Endodermal cell (in vitro differentiated cells): ENCODE measurements at places on chromosomes 1 and 21. TPM values are rescaled to one million over a fixed set of nuclear protein-coding genes. Genes with fewer than 3 reads are reported as not detected.

DNA sequence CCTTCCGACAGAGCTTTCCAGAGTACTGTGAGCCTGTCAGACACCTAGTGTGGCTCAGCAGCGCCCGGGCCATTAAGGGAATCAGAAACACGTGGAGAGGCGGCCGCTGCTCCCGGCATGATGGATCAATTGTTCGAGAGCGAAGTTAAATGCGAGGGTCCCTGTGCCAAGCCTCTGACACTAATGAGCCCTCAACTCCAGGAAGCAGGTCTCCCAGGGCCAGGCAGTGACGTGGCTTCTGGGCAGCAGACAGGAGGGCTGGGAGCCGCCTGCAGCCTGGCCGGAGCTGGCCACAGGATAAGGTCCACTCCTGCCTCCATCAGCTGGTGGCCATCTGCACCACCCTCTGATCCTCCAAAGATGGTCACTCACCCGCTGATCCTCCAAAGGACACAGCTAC, 67.5 kb upstream of the CLDN14 start:
- no peak for DNase-seq

- no peak for DNase-seq
Measured at GRCh38 chr1:28889357-28889756, 25.0 kb upstream of the EPB41 start.

DNA sequence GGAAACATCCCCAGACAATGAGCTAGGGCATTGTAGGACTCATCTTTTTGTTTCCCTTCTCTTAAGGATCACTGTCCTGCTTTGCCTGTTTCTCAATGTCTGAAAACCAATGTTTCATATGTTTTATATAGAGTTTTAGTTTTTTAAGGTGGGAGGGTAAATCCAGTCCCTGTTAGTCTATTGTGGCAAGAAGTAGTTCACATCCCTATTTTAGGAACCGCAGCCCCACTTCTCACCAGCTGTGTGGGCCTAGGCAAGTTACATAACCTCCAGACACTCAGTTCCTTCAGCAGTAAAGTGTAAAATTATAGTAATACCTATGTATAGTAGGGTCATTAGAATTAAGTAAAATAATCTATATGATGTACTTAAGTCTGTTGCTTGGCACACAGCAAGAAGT, 105.8 kb upstream of the WLS start:
- DNase-seq: no peak

DNA sequence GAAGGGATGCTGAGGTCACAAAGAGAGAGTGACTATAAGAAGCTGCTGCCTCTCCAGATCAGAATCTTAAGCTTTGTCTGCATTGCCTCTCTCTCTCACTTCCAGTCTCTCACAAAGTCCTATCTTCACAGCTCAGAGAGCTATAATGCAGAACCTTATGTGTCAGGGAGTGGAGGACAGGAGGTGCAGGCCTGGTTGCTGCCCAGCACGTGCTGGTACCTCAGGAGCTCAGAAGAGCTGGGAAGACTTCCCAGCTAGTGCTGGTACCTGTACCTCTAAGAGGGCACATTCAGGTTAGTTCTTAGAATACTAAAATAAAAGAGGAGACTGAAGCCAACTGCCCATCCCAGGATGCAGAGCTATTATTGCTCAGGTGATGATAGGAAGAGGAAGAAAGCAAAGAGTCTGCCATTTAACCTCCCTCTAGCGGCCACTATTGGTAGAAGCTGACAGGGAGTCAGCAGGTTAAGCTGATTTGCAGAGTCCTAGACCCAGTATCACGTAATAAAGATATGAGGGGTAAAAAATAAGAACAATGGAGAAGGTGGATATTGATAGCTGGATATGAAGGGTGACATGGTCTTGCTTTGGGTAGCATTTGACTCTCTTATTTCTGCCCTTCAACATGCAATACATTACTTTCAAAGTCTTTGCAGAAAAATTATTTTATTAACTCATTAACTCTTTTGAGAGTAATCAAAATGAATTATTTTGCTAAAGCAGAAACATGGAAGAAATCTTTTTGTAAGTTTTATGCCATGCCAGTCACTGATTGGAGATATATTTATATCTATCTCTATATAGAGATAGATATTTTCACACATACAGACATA, 138.1 kb upstream of the HMCN1 start:
- peak; percentile 87 for DNase-seq

Gene PCP4
- not detected in 3 replicates for total RNA-seq

GRCh38 chr1:179820226-179820970, 57.2 kb downstream of the TOR1AIP2 start:
- peak; percentile 17 for DNase-seq

- DNase-seq: no peak
Measured at GRCh38 chr1:41698916-41699860, 214.7 kb upstream of the EDN2 start.

GRCh38 chr1:114234408-114235124, 80.9 kb upstream of the SYT6 start:
- DNase-seq: no peak

GRCh38 chr1:160489513-160490261, 33.4 kb downstream of the SLAMF6 start:
- no peak for DNase-seq

DNA sequence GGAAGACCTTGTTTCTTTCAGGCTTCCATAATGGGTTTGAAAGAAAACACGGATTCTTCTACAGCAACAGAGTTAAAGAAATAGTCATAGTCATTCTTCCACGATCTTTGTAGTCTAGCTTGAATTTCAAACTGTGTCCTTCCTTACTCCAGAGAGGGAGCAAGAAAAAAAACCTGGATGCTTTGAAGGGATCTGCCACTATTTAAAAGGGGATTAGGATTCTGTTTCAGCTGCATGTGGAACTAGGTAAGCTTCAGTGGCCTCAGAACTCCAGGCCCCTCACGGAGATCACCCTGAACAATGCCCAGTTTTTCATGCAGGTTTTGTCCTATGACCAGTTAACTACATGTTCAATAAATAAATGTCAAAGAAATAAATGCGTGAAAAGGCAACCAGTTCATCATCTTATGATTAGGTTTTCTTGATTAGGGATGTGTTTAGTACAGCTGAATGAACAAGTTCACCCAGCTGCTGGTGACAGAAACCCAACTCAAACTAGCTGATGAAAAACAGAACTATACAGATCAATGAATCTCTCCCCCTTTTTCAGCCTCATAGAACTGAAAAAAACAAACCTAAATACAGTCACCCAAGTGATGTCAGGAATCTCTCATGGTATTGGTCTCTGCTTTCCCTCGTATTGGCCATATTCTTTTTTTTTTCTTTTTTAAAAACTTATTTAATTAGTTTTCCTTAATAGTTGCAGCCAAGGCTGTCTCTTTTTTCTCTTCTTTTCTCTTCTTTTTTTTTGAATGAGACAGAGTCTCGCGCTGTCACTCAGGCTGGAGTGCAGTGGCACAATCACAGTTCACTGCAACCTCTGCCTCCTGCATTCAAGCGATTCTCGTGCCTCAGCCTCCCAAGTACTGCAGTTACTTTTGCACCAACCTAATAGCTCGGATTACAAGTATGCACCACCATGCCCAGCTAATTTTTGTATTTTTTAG, 14.6 kb upstream of the MPZL1 start:
- DNase-seq: peak; percentile 32

DNA sequence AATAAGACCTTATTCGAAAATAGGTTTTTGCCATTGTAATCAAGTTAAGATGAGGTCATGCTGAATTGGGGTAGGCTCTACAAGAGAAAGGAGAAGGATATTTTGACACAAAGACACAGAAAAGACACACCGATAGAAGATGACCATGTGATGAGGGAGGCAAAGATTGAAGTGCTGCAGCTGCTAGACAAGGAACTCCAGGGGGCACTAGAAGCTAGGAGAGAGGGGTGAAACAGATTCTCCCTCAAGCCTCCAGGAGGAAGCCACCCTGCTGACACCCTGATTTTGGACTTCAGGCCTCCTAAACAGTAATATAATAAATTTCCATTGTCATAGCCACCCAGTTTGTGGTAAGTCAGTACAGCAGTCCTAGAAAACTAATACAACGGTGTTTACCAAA, 506.8 kb upstream of the CAMK1G start:
- DNase-seq: no peak

DNA sequence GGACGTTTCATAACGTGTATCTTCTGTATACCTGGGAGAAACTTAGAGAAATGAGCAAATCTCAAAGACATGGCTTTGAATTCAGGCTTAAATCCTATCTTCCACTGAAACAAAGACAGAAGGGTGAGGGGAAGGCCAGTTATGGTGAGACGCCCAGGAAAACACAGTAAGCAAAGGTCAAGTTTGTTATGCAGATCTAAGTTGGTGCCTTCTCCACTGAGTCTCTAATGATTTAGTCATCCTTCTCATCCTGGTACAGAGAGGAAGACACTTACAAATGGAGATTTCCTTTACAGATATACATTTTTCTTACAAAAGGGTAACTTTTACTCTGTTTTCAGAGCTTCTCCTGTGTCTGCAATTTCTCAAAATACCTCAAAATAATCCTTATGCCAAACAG, 64.4 kb downstream of the MAP3K7CL start:
- DNase-seq: no peak

- no peak for DNase-seq
Measured at GRCh38 chr1:15538771-15539170, 12.1 kb downstream of the DNAJC16 start.

GRCh38 chr1:200152336-200152735, 124.8 kb downstream of the NR5A2 start:
- DNase-seq: no peak

Gene PRAMEF12
- not detected in 3 replicates for total RNA-seq

GRCh38 chr1:42914092-42914627, 44.5 kb downstream of the SLC2A1 start:
- DNase-seq: no peak

GRCh38 chr1:15965228-15965767, 10.6 kb downstream of the ZBTB17 start:
- DNase-seq: no peak

- DNase-seq: peak; percentile 95
Measured at GRCh38 chr1:225378880-225379279, 49.0 kb downstream of the LBR start.

DNA sequence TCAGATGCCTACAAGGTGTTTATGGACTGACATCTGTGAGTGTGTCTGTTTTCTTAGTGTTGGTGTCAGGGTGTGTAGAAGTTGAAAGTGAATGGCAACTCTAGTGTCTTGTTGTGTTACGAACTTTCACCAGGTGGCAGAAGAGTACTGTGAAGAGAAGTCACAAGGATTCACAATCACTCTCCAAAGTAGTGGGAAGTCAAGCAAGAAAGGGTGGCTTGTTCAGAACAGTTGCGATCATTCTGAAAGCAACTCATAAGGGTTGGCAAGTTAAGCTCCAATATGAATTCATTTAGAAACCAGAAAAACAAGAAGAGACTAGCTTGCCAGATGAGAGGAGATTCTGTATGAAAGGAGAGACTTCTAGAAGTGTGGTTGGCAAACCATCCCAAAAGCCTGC, 86.1 kb downstream of the FASLG start:
- peak; percentile 69 for DNase-seq

- no peak for DNase-seq
Measured at GRCh38 chr21:17780539-17780938, 38.6 kb downstream of the C21orf91 start.

Gene G0S2
- total RNA-seq: 1.4 TPM in 1 of 3 replicates, not detected in the others

DNA sequence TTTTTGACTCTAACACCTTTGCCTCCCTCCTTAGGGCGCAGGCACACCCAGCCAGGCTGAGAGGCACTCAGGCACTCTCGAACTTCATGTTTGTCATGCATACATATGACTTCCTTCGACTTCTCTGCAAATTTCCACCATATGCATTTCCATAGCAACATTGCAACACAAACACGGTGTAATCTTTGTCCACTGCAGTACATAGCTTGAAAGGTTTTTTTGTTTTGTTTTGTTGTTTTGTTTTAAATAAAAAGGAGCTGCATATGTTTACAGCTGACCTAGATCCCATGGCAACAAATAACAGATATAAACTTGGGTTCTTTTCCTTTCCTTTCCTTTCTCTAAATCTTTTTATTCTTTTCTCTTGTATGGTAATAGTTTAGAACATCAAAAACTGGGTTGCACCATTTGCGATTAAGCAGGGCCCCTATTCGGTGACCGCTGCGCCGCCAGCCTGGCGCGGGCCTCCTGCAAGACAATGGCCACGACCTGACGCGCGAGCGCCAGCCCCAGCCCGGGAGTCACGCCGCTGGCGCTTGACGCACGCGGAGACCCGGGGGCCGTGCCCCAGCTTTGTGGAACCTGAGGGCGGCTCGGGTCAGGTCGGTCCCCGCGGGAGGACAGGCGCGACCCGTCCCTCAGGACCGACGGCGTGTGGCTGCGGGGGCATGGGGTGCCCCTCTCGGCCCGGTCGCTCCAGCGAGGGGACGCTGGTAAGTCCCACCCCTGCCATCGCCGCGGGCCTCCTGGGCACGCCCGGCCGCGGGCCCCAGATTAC, 35.2 kb downstream of the CCN1 start:
- no peak for DNase-seq

DNA sequence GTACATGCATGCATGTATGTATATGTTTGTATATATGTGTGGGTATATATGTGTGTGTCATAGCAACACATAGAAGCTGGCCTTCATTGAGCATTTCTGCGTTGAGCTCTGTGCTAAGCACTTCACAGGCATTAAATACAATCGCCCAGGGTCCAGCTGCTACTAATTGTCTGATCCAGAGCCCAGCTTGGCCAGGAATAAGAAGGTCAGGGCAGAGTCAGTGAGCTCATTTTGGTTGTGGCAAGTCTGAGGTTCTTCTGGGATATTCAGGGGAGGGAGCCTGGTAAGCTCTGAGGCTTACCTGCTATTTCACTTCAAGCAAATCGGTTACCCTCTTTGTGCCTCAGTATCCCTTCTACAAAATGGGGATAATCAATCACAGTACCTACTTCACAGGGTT, 59.6 kb downstream of the FOXO6 start:
- DNase-seq: no peak

DNA sequence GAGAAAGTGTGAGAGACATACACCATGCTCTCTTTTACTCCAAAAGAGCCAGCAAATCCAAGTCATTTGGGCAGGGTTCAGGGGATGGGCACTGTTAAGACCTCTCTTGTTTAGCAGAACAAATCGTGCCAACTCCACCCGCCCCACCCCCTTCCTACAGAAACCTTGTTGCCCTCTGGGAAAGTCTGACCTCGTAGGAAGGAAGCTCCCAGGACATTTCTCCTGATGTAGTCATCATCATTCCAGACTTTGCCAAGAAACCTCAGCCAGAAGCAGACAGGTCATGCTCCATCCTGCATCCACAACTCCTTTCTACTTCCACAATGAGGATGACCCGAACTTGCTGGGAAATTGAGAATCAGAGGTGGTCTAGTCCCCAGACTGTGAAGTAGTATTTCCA, 57.7 kb downstream of the UBE2T start:
- no peak for DNase-seq

GRCh38 chr1:56824271-56824670, 5.1 kb upstream of the FYB2 start:
- no peak for DNase-seq

GRCh38 chr1:100512803-100513352, 25.1 kb upstream of the GPR88 start:
- no peak for DNase-seq

DNA sequence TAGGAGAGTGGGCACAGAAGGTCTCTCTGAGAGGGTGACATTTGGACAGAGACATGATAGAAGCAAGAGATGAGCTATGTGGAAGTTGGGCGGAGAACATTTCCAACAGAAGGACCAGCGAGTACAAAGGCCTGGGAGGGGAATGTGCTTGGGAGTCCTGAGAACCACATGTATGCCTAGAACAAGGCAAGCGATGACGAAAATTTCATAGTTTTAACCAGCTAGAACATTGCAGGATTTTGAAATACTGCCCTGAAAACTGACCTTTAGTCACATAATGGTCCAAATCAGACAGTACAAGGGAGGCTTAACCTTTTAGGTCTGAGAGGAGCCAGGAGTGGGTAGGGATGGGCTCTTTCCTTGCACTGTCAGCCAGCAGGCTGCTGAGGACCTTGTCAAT, 68.0 kb downstream of the MRPS6 start:
- DNase-seq: no peak
